Cerebellar cortex (tissue), 1 donor: ENCODE measurements at places on chromosomes 6 and 20.

DNA sequence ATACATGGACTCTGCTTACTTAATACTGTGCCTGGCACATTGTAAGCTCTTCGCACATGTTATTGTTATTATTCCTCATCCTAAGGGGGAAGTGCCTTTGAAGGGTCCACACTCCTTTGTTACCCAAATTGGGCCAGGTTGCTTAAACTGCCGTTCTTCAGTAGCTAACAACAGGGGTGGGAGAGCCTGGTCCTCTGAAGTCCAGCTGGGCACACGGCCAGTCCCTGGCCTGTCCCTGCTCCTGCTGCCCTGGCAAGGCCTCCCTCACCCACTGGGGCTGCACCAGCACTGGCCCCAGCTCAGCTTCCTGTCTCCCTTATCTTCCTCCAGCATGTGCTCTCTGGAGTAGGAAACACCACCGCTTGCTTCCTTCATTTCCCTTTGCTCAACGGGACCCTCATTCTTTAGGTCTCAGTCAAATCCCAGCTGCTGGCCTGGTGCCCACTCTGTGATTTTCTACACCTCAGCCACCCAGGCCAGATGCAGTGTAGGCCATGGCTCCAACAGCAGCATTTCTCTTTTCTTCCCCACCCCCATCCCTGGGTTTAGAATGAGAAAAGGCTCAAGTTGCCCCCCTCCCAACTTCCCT, 5.5 kb upstream of the PROCR start:
- DNase-seq: peak; percentile 88

DNA sequence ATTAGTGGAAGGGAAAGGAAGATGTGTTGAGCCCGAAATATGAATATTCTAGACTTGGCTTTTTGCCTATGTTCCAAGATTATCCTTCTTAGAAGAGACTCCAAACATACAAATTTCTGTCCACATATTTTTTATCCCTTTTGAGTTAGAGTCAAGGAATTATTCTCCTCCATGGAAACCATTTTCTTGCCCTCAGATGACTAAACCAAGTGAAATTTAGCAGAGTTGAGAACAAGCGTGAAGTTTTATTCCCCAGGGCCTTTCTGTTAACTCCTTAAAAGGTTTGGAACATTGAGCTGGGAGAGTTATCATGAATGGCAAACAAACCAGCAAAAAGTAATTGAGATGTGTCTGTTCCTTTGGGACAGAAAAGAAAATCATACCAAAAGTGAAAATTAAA, 286.1 kb upstream of the PLCB4 start:
- DNase-seq: no peak

DNA sequence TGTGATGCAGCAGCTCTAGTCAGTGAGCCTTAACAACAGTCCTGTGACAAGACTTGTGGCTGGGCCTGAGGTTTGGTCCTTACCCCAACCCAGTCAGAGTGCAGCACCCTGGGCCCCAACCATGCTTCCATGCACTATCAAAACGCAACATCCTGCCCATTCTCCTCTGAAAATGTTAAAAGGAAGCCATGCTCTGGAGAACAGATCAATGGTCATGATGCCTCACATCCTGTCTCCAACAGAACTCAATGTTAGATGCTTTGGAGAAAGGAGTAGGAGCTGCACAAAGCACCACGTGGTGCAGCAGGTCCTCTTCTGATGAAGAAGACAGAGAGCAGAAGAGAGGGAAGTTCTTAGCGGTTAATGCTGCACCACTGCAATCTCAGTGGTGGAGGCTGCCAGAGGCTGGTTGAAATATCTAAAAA, 41.9 kb downstream of the TRAM2 start:
- no peak for DNase-seq

GRCh38 chr6:106451439-106451838, 90.9 kb downstream of the CRYBG1 start:
- no peak for DNase-seq

DNA sequence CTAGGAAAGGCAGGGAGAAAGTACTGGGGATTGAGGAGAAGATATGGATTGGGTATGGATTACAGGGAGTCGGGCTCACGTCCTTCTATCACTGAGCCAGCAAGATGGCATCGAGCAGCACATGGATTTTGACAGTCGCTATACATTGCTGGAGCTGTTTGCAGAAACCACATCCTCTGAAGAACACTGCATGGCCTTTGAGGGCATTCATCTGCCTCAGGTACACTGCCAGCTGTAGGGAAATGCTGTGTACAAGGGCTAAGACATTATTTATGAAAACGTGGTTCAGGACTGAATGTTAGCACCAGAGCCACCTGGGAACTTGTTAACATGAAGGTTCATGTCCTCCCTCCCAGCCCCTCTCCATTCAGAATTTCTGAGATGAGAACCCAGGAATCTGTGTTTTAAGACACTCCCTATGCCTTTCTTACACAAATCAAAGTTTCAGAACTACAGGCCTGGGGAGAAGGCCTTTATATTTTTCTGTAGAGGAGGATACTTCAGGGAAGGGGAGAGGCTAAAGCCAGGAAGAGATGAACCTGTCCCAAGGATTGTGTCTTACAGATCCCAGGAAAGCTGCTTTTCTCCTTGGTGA, 3.5 kb downstream of the CUL9 start:
- no peak for DNase-seq

GRCh38 chr6:154625721-154626120, 107.5 kb upstream of the SCAF8 start:
- DNase-seq: no peak

GRCh38 chr6:138568997-138569396, 69.7 kb upstream of the NHSL1 start:
- DNase-seq: peak; percentile 60

DNA sequence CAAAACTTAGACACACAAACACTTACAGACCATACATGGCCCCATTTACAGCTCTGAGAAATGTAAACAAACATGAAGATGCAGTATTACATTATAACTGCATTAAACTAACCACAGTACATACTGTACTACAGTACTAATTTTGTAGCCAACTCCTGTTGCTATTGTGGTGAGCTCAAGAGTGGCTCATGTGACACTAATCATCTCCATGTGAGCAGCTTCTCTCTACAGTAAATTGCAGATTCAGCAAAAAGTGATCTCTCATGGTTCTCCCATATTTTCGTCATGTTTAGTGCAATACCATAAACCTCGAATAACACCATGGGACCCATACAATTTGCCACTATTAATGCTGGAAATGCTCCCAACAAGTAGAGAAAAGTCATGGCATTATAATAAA, 860.4 kb downstream of the EPHA7 start:
- DNase-seq: no peak
